Choroid plexus epithelial cell (primary cell): ENCODE measurements at places on chromosomes 2 and 18.

GRCh38 chr2:37873229-37873628, 51.9 kb upstream of the RMDN2 start:
- no peak for DNase-seq

DNA sequence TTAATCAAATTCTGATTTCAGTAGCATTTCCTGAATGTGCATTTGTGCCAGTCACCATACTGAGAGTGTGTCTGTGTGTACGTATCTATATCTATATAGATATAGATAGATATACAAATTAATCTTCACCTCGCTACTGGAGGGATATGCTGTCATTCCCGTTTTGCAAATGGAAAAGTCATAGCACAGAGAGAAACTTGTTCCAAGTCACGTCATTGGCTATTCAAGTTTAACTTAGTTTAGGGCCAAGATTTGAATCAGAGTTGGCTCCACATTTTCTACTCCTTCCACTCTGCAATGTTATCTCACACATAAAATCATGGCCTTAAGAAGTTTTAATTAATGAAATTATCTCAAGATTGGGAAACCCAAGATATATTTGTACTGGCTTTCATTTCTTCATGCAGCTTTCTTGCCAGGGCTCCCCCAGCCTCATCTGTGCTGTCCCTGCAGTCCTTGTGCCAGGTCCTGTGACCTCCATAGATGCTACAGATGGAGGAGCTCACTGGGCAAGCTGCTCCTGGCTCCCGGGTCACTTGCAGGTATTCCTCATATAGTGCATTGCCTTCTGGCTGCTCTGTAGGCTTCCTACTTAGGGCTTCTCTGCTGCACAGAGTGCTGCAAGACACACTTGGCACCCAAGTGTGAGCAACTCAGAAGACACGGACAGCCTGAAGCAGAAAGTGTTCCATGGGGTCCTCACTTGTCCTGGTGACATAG, 245.8 kb downstream of the KCNS3 start:
- DNase-seq = no peak

DNA sequence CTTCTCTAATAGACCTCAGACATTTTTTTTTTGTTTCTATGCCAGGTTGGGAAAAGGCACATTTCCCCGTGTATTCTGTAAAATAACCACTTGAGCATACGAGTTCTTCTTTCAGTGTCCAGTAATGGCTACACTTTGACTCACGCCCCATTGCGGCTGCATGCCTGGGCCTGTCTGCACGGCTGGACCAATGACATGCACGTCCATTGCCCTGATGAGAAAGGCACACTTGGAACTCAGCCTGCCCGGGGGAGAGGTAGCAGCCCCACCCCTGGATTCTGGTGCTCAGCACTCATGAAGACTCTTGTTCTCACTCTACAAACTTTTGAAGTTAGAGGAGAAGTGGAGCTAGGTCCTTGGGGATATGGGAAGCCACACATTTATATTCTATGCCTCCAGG, 5.8 kb downstream of the PCARE start:
- DNase-seq = no peak

GRCh38 chr2:127193164-127193966, 26.7 kb downstream of the CYP27C1 start:
- DNase-seq = no peak

GRCh38 chr2:39608686-39609441, 56.9 kb upstream of the TMEM178A start:
- peak; percentile 58 for DNase-seq

- DNase-seq = peak; percentile 88
These were observed 1.4 kb upstream of the SLC23A3 start for GRCh38 chr2:219171231-219171651.

GRCh38 chr2:212548455-212548819, 9.8 kb upstream of the ERBB4 start:
- peak; percentile 65 for DNase-seq

DNA sequence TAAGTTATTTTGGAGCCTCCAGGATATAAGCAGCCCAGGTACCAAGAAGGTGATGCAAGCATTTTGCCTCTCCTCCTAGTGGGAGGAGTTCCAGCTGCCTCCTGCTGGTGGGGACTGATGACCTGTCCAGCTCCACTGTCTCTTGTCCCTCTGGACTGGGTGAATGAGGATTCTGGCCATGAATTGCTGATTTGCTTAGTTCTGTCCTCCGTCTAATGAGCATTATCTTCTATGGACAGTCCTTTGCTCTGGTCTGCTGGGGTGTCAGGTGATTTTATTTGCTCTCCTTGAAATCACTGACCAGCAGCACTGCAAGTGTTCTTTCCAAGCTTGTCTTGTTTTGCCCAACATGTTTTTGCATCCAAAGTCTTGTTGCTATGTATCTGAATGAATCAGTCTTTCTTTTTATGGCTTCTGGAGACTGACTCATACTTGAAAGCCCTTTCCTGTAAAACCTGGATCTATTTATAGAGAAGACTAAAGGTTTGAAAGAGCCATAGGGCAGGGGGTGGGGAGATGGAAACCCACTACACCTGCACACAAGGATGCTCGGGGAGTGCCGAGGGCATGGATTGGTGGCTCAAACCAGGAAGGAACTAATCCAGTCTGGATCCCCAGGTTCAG, 40.5 kb upstream of the EFHD1 start:
- peak; percentile 82 for DNase-seq

DNA sequence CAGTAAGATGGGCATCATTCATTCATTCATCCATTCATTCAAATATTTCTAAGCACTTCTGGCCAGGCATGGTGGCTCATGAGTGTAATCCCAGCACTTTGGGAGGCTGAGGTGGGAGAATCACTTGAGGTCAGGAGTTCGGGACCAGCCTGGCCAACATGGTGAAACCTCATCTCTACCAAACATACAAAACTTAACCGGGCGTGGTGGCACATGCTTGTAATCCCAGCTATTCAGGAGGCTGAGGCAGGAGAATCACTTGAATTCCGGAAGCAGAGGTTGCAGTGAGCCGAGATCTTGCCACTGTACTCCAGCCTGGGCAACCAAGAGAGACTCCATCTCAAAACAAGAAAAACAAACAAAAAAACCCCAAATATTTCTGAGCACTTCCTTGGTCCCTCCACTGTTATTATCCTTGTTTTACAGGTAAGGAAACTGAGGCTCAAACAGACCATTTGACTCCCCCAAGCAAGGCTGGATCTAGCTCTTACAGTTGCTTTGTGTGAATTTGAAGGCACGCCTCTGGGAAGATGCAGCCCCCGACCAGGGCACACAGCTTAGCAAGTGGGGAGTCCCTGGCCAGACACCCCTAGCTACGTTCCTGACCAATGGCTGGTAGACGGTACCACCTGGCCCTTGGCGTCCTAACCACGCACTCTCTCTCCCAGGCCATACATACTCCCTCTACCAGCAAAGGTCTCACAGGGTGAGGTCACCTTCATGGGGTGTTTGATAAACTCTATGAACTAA, 50.6 kb upstream of the ODC1 start:
- DNase-seq = no peak

- DNase-seq = no peak
These were observed 9.8 kb downstream of the ZFP36L2 start for GRCh38 chr2:43216629-43217028.

GRCh38 chr2:61018318-61018755, 282 bp upstream of the PUS10 start:
- peak; percentile 66 for DNase-seq

DNA sequence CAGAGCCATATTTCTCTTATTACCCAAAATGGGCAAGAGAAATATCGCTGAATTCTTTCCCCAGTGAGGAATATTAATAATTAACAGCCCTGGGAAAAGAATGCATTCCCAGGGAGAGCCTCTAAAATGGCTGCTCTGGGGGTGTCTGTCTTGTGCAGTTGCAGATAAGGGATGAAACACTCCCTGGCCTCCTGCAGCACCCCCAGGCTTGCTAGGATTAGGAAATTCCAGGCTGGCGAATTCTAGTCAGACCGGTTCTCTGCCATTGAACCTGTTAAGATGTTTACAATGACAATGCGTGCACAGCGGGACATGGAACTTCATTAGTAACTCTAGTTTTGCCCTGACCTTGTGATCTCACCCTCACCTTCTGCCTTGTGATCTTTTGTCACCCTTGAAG, 24.5 kb downstream of the MRPL30 start:
- no peak for DNase-seq
